ENCODE measurements at places on chromosomes 2 and 18.
A peak's percentile ranks its signal among the peaks of the same experiment; 100 is the strongest.

GRCh38 chr18:32425466-32425865 is 45.2 kb downstream of the GAREM1 start:
- no peak for DNase-seq

- no peak for DNase-seq
Measured at GRCh38 chr2:8965216-8965969, 38.1 kb downstream of the MBOAT2 start.

DNA sequence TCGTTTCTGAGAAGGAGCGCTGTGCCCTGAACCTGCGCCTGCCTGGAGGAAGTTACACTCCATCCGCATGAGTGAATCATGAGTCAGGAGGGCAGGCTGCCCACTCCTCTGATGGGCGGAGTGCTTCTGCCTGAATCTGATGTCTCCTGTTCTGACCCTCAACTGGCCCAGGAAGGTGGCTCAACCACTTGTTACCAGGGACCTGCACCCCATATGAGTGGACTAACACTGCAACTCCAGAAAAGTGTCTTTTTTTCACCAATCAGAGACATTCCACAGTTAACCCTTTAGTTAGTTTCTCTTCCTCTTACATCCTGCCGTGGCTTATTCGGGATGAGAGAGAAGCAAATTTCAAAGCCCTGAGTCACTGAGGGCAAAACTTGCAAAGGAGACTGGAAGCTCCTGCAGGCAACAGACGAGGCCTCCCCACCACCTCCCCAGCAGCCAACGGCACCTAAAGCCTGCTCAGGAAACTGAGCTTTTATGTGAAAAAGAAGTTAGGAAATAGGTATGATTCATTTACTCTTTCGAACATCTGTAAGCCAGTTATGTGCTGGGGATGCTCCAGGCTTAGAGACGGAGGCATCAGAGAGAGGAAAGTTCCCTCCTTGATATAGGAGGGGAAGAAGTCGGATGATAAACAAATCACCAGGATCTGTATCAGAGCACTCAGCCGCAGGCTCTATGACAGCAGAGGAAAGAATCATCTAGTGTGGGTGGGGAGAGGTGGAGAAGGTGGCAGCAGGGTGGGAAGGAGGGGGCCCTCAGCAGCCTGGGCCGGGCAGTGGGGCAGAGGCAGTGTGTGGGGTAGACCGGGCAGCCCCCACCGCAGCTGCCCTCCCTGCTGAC is 30.9 kb downstream of the MBP start:
- no peak for DNase-seq

GRCh38 chr2:211157856-211158463 is 601.6 kb downstream of the CPS1 start:
- peak; percentile 60 for DNase-seq

GRCh38 chr2:170974304-170974993 is 45.4 kb downstream of the GORASP2 start:
- DNase-seq = no peak

- DNase-seq = no peak
Measured at GRCh38 chr18:49751427-49752094, 61.8 kb downstream of the ACAA2 start.

GRCh38 chr2:15720561-15721307 is 129.1 kb downstream of the DDX1 start:
- no peak for DNase-seq

DNA sequence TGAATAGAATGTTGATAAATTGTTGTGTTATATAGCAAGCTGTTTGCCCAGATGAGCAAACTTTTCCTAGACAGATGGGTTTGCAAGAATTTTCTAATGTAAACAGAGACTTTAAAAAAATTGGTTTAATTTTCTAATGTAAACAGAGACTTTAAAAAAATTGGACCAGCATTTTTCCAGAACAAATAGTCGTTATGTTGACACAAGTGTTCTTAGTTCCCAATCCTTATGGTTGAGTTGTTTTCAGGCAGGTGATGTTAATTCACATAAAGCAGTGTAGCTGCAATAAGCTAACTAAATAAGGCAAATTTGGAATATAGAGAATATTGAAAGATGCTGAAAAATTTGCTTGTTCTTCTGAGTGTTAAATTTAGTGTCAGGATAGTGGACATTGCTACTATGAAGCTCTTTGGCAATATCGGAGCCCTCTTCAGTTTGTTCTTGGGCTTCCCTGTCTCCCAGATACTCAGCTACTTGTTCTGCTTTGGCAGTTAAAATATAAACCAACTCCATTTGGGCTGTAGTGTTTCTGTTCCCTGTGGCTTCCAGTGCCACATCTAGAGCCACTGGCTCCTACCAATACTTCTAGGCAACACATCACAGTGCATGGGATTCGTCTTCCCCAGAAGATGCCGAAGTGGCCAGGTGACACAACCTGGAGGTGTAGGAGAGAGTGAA is 105.7 kb downstream of the DYNAP start:
- no peak for DNase-seq

GRCh38 chr18:22800551-22800951 is 132.6 kb upstream of the RBBP8 start:
- no peak for DNase-seq

GRCh38 chr2:211270257-211270656 is 713.9 kb downstream of the CPS1 start:
- DNase-seq = no peak

GRCh38 chr2:187345338-187345737 is 102.7 kb downstream of the CALCRL start:
- no peak for DNase-seq

GRCh38 chr2:8489221-8489620 is 192.6 kb upstream of the ID2 start:
- no peak for DNase-seq

- DNase-seq = no peak
Measured at GRCh38 chr18:10543277-10543676, 17.4 kb downstream of the NAPG start.

All from renal pelvis (tissue), 12 donors.